GM12878 (cell line): ENCODE measurements at places on chromosomes 4 and X. TPM values are rescaled to one million over a fixed set of nuclear protein-coding genes. Genes with fewer than 3 reads are reported as not detected.

The FGA gene
- total RNA-seq: 2.8 and 3.6 TPM in 2 replicates

The PHEX gene
- total RNA-seq: 0.56 TPM in 2 replicates

The OTC gene
- not detected in 2 replicates for total RNA-seq

The NMU gene
- 0.40 TPM in 1 of 2 replicates, not detected in the other for total RNA-seq

The TSPAN7 gene
- 0.24 TPM in 1 of 2 replicates, not detected in the other for total RNA-seq

DNA sequence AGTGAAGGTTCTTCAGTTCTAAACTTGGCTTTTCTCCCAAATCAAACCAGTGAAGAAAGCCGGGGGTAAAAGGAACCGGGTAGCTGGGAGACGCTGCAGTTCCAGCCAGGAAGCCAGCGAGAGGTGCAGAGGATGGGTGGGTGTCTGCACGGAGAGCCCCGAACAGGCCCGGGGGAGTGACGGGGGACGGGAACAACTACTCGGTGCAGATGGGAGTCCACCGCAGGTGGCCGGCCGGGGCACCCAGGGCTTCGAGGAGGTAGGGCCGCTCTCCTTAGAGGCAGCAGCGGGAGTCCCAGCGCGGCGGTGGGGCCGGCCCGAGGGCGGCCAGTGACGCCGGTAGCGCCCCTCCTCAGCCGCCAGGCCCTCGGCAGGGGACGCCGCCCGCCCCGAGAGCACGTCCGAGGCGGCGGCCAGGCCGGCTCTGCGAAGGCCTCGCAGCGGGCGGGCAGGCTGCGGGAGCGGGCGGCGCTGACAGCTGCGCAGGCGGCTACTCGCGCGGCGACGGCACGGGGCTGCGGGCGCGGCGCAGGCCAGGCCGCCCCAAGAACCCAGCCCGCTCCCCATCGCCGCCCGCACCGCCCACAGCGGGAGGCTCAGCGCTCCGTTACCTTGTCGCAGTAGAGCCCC lies 449 bp downstream of the FBXL5 start:
- no peak for DNase-seq

- DNase-seq: no peak
Measured at GRCh38 chr4:159152181-159152580, 49.3 kb downstream of the RAPGEF2 start.

The GABRE gene
- total RNA-seq: 0.11 and 0.15 TPM in 2 replicates

The PRAF2 gene
- total RNA-seq: 11.1 and 11.6 TPM in 2 replicates

DNA sequence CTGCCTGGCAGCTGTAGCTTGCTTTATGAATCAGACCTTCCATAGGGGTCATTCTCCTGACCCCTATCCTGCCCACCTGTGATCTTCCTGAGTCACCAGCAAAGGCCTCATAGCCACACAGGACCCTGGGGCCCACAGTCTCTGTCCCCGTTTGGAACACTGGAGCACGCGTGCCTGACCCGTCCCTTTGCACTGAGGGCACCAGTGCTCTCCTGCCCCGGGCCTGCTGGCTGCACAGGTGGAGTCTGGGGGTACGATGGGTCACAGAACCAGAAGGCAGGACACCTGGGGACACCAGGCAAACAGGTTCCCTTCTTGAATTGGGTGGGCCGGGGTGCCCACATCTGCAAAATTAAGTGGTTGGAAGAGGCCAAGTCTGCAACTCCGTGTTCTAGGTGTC lies 97.2 kb downstream of the CPZ start:
- no peak for DNase-seq

- DNase-seq: no peak
Measured at GRCh38 chrX:142036116-142036515, 132.4 kb downstream of the MAGEC1 start.

The SERPINA7 gene
- total RNA-seq: not detected in 2 replicates

The HS3ST1 gene
- total RNA-seq: 0.18 and 0.80 TPM in 2 replicates

The SPACA5 gene
- total RNA-seq: not detected in 2 replicates

DNA sequence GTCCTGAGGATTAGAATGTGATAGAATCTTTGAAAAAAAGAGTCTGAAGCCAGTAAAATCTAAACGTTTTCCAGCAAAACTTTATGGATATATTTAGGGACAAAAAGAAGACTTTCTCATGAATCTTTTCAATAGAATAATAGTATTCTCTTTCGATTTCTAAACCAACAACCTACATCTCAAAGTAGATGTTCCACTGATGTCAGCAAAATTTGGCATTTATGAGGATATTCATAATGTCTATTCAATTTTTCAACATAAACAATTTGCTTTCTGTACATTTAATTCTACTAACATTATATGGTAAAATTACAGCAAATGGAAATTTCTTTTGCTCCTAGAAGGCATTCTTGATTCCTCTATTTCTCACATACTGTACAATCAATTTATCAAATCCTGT lies 886.5 kb downstream of the CENPC start:
- DNase-seq: no peak

The ZGRF1 gene
- total RNA-seq: 16.6 and 20.7 TPM in 2 replicates
